ENCODE measurements at places on chromosomes 16 and 17.

DNA sequence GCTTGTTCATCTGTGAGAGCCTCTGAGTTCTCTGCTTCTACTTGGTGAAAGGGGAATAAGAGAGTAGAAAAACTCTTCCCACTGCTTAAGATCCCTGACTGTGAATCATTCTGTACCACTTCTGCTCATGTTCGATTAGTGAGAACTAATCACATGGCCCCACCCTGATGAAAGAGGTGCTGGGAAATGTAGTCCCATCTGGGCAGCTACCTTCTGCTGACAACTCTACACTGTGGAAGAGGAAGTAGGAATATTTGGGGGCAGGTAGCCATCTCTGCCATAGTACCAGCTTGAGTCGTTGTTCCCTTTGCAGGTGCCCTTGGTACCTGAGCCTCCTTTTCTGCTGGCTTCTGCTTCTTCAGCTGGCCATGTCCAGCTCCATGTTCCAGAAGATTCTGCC, 29.9 kb downstream of the NKD1 start:
- DNase-seq, result peak; percentile 80

DNA sequence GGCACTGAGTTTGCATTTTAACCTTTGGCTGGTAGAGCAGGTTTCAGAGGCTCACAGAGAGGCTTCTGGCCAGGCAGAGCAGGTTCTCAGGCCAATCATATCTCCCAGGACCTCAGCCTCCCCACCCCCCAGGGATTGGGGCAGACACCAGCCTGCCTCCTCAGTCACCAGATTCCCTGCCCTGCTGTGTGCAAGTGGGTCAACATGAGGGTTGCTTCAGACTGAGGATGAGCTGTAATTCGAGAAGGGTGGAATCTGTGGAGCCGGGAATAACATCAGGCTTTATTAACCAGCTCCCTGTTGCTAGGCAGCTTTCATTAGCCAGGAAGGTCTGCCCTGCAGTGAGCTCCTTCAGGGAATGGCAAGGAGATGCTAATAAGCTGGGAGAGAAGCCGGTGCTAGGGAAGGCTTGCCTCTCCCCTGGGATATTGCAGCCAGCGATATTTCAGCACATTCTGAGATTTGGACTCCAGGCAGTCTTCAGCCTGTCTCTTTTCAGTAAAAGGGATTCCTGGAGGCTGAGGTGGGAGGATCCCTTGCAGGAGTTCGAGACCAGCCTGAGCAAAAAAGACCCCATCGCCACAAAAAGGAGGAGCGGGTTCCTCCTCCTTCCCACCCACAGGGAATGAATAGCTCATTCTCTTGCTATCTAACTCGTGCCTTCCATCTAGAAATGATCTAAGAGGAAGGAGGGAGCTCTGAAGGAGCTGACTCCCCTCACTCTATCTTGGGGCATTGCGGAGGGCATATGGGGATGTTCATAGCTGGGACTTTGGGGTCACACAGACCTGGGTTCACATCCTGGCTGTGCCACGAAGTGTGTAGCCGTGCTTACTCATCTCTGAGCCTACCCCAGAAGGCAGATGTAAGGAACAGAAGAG, 10.7 kb downstream of the SGSM2 start:
- no peak for DNase-seq

DNA sequence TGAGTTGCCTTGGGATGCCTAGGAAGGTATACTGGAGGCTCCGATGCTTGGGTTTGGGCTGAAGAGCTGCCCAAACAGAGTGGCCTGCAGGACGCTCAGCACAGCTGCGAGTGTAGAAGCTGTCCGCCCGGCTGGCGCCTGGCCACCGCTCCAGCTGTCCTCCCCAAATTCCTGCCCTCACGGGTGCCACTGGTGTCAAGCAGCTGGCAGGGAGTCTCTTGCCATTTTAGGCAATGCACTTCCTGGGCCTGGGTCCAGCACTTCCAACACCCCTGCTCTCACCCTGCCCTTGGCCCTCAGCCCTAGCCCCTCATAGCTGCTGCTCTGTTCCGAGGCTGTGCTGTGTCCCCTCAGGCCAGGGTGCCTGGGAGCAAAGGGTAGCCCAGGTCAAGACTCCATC, 5.2 kb upstream of the PKMYT1 start:
- no peak for DNase-seq

- DNase-seq, result no peak
Measured at GRCh38 chr16:87490096-87490798, 2.6 kb downstream of the ZCCHC14 start.

- DNase-seq, result no peak
Measured at GRCh38 chr16:67666032-67666551, 458 bp downstream of the ENKD1 start.

GRCh38 chr17:27542841-27543463, 86.7 kb downstream of the KSR1 start:
- DNase-seq, result no peak

DNA sequence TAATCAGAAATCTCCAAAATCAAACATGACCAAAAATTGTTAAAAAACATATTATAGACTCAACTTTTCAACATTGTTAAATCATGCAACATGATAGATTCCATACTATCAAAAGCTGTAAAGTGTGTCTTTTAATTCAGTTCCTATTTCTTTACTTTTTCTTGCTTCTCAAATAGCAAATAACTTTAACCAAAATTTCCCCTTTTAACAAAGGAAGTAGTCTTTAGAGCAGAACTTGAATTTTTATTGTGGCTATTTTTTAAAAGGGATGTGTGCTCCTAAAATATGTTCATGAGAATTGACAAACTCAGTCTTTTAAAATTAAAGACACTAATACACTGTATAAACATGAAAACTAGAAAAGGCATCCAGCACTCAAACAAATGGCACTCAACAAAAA, 49.1 kb downstream of the SPAG9 start:
- peak; percentile 51 for DNase-seq

DNA sequence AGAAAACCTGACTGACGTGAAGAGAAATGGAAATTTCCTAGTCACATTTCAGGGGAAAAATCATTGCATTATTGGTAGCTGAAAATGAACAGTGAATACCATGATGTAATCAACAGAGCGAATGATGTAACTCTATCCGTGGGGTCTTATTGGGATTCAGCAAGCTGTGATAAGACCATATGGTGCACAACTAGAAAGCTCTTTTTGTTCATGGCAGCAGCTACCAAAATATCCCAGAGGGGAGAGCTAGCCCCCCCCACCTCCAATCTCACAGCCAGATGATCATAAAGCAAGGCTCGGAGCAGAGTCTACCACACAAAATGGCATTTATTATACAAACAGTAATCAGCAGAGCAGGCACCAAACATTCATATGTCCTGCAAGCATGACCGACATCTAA, 22.2 kb upstream of the DNAH17 start:
- no peak for DNase-seq
